ENCODE measurements at places on chromosomes 4 and X.

DNA sequence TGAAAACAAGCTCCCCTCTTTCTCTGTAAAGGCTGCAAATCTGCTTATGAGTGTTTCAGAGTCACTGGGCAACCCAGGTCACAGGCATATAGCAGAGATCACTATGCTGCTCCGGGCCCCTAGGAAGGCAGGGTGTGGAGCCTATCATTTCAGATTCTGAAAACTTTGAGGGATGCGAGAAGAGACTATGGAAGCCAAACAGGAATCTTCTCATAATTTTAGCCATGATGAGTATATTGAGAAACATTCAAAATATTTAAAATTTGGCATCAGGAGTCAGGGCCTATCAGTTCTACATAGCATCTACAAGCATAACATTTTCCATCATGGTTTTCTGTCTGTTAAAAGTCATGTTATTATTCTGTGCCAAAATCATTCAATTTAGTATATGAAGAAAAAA lies 61.7 kb upstream of the ATXN3L start:
- DNase-seq, result no peak

DNA sequence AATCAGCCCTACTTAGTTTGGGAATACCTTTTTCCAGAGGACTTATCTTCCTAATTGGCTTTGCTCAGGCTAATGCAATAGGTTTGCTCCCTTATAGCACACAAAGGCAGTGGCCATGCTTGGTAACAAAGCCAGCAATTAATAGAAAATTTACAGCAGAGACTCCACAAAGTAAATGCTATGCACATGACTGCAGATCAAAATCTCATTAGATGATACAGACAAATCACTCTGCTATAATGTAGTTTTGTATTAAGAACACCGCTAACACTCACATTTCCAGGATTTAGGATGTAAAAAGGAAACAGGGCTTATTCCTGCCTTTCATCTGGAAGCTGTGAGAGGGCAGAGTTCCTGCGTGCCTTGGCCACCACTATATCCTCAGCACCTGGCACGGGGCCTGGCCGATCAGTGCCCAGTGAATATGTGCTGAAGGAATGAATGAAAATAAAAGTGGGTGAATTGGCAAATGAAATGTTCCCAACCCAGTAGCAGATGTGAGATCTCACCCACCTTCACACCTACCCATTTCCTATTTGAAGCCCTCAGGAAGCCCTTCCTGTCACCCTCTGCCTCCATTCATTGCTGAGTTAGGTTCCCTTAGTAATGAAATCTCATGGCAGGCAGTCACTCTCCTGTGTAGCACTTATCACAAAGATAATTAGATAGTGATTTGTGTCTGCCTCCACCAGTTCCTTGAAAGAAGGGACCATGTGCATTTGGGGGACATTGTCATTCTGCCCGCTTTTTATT lies 5.1 kb downstream of the SEPTIN6 start:
- no peak for DNase-seq

GRCh38 chr4:185716141-185716551 lies 95.8 kb downstream of the SORBS2 start:
- DNase-seq, result no peak

DNA sequence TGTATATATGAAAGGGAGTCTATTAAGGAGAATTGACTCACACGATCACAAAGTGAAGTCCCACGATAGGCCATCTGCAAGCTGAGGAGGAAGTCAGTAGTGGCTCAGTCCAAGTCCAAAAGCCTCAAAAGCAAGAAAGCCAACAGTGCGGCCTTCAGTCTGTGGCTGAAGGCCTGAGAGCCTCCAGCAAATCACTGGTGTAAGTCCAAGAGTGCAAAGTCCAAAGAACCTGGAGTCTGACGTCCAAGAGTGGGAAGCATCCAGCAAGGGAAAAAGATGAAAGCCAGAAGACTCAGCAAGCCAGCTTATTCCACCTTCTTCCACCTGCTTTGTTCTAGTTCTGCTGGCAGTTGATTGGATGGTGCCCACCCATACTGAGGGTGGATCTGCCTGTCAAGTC lies 104.1 kb downstream of the IL1RAPL2 start:
- no peak for DNase-seq

DNA sequence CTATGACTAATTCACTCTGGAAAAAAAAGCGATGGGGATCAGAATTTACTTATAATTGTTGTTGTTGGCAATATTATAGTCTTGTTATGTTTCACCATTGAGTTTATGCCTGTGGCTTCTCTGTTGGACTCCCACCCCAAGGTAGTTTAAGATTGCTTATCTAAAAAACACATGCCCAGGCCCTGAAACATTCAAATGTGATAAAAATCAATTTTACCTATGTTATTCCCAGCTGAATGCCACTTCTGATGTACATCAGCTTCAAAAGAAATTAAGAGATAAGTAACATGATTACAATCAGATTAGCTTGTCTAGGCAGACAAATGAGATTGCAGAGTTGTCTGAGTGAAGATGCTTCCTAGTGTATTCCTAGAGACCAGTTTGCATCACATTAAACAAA lies 484.7 kb downstream of the PCDH7 start:
- no peak for DNase-seq

DNA sequence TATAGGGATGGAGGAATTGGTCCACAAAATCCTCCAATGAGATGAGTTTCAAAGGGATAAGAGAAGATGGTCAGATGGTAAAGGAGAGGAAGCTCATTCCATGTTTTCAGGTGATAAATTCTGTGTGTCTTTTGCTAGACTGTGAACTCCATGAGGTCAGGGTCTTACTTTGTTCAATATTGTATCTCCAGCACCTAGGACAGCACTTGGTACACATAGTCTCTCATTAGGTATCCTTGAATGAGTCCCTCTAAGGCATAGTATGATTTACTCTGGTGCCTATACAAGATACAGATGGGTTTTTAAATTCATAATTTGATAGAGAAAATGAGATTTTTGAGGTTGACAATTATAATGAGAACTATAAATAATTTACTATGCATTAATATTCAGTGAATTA lies 184.3 kb upstream of the BMP3 start:
- DNase-seq, result no peak

- DNase-seq, result no peak
Measured at GRCh38 chrX:15158350-15158735, 111.5 kb downstream of the ASB9 start.

- no peak for DNase-seq
Measured at GRCh38 chr4:152188801-152189200, 347.1 kb downstream of the FBXW7 start.

GRCh38 chr4:186728631-186729271 lies 5.1 kb upstream of the FAT1 start:
- DNase-seq, result peak; percentile 36

DNA sequence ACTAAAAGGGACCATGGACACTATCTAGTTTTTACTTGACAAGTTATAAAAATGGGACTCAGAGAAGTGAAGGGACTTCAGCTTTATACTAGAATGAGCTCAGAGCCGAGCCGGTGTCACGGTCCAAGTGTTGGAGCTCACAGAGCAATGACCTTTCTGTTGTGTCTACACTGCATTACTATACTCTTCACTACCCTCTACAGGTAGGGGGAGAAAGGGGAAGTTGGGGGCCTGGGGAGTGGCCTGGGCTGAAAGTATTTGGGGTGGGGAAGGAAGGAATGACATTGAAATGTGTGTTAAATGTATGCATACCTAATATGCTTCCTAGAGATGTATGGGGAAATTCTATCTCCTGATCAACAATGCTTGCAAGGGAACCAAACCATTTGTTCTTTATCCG lies 48.8 kb upstream of the HHIP start:
- no peak for DNase-seq

DNA sequence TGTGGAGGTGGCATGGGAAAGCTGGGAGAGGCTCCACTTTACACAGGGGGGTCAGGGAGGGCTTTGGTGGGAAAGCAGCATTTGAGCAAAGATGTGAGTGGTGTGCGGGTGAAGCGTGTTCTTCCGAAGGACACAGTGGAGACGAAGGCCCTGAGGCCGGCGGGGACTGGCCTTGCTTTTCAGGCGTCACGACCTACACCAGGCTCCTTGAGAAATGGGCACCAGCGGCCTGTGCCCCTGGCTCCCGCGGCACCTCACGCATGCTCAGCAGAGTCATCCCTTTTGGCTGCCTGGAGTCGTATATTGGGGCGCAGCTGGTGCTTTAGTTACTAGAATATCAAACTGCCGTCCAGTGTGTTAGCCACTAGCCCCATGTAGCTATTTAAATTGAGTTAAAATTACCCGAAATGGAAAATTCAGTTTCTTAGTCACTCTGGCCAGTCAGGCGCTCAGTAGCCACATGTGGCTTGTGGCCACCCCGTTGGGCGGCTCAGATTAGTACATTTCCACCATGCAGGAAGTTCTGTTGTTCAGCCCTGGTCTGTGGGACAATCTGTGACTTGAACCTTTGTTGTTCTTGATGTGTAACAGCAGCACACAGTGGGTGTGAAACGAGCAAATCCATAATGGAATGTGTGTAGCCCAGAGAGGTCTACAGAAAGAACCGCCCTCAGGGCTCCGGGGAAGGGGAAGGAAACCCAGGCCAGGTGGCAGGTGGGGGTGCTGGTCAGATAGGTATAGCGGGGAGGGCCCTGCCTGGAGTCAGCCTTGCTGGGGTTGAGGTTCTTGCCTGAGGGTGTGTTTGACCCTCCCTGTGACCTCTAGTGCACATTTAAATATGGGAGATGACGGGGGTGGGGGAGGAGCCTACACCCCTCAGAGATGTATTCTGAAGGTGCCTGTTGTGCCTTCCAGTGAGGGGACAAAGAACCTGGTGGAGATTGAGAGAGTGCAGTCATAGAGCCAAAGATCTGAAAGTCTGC lies 30.4 kb downstream of the TBC1D14 start:
- DNase-seq, result no peak

- peak; percentile 47 for DNase-seq
Measured at GRCh38 chrX:21960569-21961541, 20.3 kb downstream of the SMS start.

DNA sequence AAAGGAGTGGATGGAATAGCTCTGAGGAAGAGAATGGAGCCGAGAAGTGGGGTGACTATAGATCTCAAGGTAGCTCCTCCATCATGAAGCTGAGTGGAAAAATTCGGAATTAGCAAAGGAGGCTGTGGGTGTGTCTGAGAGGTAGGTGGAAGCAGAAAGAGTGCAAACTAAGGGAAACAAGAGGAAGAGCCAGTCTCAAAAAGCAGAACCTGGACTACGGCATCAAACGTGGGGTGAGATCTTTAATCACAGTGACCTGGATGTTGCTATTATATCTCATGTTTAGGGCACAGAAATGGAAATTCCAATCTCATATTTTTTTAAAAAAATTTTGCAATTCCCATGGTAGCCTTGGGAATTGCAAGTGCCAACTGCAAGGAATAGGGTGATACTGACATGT lies 162.5 kb upstream of the RASGEF1B start:
- no peak for DNase-seq

DNA sequence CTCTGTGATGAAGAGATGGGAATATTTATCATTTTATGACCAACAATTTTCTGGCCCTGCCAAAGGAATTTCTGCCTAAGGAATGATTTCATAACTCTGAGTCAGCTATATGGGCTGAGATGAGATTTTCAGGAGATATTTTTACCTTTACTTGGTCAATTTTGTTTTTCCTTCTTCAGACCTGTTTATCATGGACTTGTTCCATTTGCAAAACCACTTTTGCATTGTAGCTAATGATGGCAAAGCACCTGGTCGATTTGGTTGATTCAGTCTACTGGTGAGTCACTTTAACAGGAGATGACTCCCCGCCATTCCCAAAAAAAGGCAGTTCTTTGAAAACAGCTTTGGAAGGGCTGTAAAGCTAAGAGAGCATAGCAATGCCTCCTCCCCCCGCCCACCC lies 53.3 kb downstream of the TEX13A start:
- peak; percentile 6 for DNase-seq

GRCh38 chrX:46599051-46599560 lies 25.5 kb downstream of the CHST7 start:
- peak; percentile 21 for DNase-seq

DNA sequence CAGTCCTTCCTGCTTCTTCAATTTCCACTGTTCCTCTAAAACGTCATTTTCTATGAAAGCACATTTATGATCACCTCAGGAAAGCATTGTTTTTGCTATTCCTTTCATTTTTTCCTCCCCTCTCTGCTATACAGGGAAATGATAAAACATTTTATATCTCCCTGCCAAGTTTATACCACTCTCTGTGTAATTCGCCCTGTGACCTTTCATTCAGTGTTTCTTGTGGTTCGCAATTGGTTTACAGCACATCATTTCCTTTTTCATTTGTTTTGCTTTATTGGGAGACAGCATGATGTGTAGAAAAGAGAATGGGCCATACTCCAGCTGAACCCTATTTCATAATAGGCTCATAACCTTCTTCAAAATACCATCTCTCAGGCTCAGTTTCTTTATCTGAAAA lies 99.9 kb upstream of the RAPGEF2 start:
- DNase-seq, result peak; percentile 93

DNA sequence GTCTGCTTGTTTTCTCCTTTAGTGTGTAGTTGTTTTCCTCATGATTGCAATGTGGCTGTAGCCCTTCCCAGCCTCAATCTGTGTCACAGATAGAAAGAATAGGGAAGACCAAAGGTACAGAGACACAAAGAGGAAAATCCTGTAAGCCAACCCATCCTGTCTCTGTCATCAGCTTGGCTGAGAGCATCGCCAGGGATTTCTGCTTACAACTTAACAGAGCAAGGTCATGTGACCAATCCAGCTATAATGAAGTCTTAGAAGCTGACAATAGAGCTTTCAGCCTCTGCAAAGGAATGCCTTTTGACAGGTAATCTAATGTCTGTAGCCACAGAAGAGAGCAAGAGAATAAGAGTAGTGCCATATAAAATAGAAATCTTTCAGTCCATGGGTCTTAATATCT lies 1598.0 kb upstream of the AGA start:
- DNase-seq, result no peak

- DNase-seq, result no peak
Measured at GRCh38 chr4:105145903-105146275, 787 bp upstream of the TET2 start.

GRCh38 chr4:53450773-53451172 lies 73.3 kb downstream of the FIP1L1 start:
- DNase-seq, result peak; percentile 45

DNA sequence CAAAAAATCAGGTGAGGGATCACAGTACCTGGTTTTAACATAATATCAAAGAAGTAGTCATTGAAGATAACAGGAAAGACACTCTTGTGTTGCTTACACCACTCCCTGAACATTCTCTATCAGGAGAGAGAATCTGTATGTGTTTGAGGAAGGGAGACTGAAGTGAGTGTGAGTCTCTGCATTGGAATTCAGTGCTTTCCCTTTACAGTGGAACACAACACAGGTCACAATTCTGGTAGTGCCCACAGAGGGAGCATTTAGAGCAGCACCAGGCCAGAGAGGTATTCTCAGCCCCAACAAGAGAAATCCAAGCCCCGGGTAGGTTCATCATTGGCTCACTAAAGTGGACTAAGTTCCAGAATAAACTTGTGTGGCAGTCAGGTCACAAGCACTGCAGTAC lies 64.7 kb upstream of the UBQLN2 start:
- no peak for DNase-seq

DNA sequence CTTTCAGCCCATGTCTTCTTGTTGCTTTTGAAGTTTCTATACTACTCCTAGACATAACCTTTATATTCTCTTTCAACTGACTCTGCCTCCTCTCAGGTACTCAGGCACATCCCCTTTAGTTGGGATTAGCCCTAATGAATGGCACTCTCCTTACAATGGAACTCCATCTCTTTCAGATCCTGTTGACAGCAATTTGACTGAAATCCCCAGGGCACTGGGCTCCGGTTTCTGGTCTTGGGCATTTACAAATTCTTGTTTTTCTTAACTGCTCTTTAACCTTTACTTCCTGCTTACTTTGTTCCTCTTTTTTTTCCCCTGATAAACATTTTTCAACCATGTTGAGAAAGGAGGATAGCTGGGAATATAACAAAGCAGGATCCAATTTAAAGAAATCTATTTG lies 68.9 kb downstream of the ENOX2 start:
- DNase-seq, result no peak
